Thymus (tissue), 14 donors: ENCODE measurements at places on chromosomes 13 and 19.

GRCh38 chr13:49497272-49497671 lies 1.5 kb downstream of the PHF11 start:
- peaks cover 11% of the 10 kb centered on the region for H3K4me1 ChIP-seq
- DNase-seq: no peak
- H3K4me3 ChIP-seq: no peak overlapping the region
- peaks cover 26% of the 10 kb centered on the region for H3K36me3 ChIP-seq
- no peaks in the 10 kb centered on the region for H3K27me3 ChIP-seq

GRCh38 chr19:18804139-18804601 lies 13.1 kb upstream of the COMP start:
- no peaks in the 10 kb centered on the region for H3K4me1 ChIP-seq
- H3K27ac ChIP-seq: no peak overlapping the region
- DNase-seq: no peak
- no peaks in the 10 kb centered on the region for H3K36me3 ChIP-seq
- no peak overlapping the region for H3K4me3 ChIP-seq
- no peaks in the 10 kb centered on the region for H3K27me3 ChIP-seq

DNA sequence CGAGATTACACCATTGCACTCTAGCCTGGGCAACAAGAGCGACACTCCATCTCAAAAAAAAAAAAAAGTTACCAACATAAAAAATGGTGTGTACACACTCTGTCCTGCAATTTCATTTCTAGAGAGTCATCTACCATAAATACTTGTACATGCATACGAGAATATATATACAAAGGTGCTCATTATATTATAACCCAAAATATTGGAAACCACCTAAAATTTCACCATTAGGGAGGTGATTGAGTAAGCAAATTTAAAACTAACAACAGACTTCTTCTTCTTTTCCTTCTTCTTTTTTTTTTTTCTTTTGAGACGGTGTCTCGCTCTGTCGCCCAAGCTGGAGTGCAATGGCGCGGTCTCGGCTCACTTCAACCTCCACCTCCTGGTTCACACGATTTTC lies 7.4 kb upstream of the C5AR1 start:
- H3K4me3 ChIP-seq: no peak overlapping the region
- DNase-seq: no peak
- H3K4me1 ChIP-seq: no peaks in the 10 kb centered on the region
- no peaks in the 10 kb centered on the region for H3K36me3 ChIP-seq
- H3K27ac ChIP-seq: no peak overlapping the region

DNA sequence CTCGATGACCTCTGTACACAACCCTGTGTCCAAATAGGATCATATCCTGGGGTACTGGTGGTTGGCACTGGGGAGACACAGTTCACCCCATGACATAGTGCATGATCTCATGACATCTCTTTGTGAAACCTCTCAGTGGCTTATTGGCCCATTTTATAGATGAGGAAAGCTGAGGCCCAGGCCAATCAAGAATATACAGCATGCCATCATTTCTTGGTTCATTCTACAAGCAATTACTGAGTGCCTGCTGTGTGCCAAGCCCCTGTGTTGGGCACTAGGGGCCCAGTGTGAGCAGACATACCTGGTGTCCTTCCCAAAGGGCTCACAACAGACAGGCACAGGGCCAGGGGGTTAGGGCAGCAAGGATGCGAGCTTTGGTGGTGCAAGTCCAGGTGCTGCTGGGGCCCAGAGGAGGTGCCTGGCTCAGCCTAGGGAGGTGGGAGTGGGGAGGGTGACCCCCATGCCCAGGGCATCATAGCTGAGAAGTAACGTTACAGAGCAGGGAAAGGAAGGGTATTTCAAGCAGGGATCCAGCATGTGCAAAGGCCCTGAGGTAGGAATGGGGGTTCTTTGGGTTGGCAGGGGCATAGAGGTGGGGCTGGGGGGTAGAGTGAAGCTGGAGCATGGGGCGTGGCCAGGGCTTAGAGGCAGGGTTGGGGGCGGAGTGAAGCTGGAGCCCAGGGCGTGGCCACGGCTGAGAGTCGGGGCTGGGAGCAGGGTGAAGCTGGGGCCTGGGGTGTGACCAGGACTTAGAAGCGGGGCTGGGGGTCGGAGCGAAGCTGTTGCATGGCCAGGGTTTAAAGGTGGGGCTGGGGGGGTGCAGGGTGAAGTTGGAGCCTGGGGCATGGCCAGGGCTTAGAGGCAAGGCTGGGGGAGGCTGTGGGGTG lies 20.7 kb downstream of the COLGALT1 start:
- DNase-seq: no peak
- H3K27me3 ChIP-seq: no peaks in the 10 kb centered on the region

DNA sequence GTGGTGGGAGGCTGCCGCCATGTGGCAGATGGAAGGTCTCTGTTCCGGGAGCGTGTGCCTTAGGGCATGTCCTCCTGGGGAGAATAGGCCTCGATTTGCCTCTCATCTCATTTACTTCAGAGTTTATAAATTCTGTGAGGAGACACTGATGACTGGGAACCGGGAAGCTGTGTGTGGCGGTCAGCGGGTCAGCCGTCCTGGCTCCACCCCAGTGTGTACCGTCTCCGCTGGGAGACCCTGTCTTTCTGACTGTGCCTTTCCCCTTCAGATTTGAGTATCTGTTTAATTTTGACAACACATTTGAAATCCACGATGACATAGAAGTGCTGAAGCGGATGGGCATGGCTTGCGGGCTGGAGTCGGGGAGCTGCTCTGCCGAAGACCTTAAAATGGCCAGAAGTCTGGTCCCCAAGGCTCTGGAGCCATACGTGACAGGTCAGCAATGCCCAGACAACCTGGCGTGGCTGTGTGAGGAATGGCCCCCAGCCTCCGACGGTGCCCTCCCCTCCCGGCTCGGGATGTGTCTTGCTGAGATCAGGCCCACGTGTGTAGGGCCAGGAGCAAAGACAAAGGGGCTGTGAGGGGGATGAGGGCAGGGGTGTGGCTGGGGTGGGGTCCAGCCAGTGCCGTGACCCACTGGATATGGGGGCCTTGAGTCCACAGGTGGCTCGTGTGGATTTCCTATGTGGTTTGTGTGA lies 21.6 kb downstream of the ATP4B start:
- H3K27me3 ChIP-seq: no peaks in the 10 kb centered on the region
- peaks cover 92% of the 10 kb centered on the region for H3K36me3 ChIP-seq
- no peak overlapping the region for H3K27ac ChIP-seq
- no peak for DNase-seq
- H3K4me1 ChIP-seq: no peaks in the 10 kb centered on the region
